CD4-positive, alpha-beta T cell treated with Interferon alpha-2 for 1 hour (primary cell): ENCODE measurements at places on chromosomes 16 and 17.

GRCh38 chr16:67195676-67196075 lies 3.3 kb upstream of the ELMO3 start:
- no peak for DNase-seq

- DNase-seq: peak; percentile 54
Measured at GRCh38 chr16:66549284-66550131, at the start of gene TK2. Gene TK2 (minus strand): TSS chr16:66550122. CDS start chr16:66550061, 61 bp downstream.

DNA sequence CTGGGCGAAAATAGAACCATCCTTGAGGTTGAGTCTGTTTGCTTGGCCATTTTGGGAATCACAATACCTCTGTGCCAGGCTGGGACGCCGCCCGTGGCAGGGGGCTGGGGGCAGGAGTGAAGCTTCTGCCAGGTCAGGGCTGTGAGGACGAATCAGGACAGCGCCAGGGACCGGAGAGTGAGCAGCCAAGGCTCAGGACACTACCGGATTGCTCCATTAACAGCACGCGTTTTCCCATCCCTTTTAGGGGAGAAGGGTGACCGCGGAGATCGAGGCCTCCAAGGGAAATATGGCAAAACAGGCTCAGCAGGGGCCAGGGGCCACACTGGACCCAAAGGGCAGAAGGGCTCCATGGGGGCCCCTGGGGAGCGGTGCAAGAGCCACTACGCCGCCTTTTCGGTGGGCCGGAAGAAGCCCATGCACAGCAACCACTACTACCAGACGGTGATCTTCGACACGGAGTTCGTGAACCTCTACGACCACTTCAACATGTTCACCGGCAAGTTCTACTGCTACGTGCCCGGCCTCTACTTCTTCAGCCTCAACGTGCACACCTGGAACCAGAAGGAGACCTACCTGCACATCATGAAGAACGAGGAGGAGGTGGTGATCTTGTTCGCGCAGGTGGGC lies 23.4 kb downstream of the C1QTNF1 start:
- DNase-seq: no peak

- DNase-seq: peak; percentile 73
Measured at GRCh38 chr17:7834542-7834956, 532 bp downstream of the KDM6B start.

- no peak for DNase-seq
Measured at GRCh38 chr16:3401719-3402397, 843 bp downstream of the ZNF174 start.

GRCh38 chr17:66702106-66702936 lies 132.6 kb upstream of the CACNG5 start:
- DNase-seq: no peak

DNA sequence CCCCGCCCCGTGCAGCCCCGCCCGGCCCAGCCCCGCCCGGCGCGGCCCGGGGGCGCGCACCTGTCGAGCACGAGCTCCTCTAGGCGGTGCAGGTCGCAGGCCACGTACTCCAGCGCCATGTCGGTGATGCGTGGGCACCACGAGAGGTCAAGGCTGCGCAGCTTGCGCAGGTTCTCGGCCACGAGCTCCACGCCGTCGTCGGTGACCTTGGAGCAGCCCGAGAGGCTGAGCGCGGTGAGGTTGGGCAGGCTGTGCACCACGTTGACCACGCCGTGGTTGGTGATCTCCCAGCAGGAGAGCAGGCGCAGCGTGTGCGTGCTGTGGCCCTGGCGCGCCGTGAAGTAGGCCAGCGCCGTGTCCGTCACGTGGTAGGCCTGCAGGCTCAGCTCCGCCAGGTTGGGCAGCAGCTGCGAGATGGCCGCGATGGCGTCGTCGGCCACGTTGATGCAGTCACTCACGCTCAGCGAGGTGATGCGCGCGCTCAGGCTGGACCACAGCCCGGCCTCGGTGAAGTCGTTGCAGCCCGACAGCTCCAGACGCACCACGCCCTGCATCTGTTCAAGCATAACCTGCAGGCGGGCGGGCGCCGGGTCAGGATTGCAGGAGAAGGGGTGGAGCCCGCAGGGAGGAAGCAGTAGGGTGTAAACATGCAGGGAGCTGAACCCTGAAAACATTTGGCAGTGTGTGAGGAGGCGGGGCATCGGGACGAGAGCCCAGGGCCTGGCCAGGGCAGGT lies 5.3 kb upstream of the WDR24 start:
- DNase-seq: peak; percentile 78

GRCh38 chr17:16281351-16281750 lies 64.3 kb downstream of the PIGL start:
- DNase-seq: no peak

DNA sequence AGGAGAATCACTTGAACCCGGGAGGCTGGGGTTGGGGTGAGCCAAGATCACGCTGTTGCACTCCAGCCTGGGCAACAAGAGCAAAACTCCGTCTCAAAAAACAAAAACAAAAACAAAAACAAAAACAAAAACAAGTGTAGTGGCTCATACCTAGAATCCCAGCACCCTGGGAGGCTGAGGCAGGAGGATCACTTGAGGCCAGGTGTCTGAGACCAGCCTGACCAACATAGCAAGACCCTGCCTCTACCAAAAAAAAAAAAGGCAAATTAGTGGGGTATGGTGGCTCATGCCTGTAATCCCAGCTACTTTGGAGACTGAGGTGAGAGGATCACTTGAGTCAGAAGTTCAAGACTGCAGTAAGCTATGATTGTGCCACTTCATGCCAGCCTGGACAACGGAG lies 26.4 kb upstream of the HAPSTR1 start:
- DNase-seq: no peak

- DNase-seq: no peak
Measured at GRCh38 chr16:30350134-30350871, 4.8 kb downstream of the CD2BP2 start.
